ENCODE measurements at places on chromosomes 7 and 10. TPM values are rescaled to one million over a fixed set of nuclear protein-coding genes. Genes with fewer than 3 reads are reported as not detected.
A peak's percentile ranks its signal among the peaks of the same experiment; 100 is the strongest.

GRCh38 chr10:130040817-130041330 is 69.8 kb downstream of the C10orf143 start:
- DNase-seq, result no peak

DNA sequence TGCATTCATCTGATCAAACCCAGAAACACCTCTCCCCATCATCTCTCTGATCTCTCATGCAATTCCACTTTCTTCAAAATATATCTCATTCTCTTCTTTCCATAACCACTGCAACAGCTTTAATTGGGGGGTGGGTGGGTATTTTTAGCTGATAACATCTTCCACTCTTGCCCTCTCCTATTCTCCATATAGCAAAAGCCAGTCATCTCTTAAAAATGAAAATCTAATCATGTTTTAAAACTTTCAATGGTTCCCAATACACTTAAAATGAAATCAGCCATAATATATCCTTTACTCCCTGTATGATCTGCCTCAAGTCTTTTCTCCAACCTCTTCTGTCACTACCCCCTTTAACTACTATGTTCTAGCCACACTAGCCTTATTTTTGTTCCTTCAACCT is 1.5 kb downstream of the YME1L1 start:
- DNase-seq, result no peak

DNA sequence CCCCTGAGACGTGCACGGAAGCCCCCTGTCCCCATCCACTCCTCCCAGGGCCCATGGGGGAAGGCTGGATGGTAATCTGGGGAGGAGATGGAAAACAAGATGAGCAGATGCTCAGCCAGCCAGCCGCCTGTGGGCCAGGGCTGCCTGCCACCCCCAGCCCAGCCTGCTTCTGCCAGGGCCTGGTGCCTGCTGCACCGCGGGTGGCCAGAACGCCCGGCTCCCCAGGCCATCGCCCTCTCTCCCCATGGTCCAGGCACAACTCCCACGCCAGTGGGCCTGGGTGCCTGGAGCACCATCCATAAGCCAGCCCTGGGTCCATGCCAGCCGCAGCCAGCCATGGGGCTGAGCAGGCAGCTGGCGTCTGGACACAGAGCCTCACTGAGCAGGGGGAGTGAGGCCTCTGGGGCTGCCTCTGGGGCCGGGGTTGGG is 57.2 kb upstream of the ELN start:
- no peak for DNase-seq

GRCh38 chr7:158695726-158696452 is 8.7 kb downstream of the NCAPG2 start:
- peak; percentile 63 for DNase-seq

- no peak for DNase-seq
These were observed 21.6 kb downstream of the PDZD8 start for GRCh38 chr10:117353684-117354083.

- no peak for DNase-seq
These were observed 59.9 kb upstream of the RHEB start for GRCh38 chr7:151579644-151580043.

DNA sequence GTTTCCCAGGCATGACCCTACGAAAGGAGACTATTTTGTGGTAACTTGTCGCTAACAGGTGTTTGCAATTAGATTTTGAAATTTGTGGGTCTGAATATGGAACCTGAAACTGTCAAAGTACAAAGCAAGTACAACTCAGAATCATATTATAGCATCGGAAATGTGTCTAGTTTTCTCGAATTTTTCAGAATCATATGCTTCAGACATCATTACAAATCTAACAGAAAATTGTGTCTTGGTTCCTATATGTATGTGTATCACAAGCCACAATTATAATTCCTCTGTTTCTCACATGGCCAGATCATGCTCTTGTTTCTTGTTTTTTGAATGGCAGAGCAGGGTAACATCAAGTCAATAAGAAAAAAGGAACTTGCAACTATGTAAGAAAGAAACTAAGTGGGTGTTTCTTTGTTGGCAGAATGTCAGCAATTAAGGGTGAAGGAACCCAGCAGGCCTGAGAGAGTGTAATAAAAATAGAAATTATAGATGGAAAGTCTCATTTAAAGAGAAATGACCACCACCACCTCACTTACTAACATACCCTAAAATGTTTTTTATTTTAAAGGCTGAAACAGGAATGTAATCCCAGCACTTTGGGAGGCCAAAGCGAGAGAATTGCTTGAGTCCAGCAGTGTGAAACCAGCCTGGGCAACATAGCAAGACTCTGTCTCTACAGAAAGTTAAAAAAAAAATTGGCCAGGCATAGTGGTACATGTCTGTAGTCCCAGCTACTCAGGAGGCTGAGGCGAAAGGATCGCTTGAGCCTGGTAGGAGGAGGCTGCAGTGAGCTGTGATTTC is 51.3 kb downstream of the PRTFDC1 start:
- no peak for DNase-seq

The OR2A1 gene
- 0.76 TPM for polyA plus RNA-seq

The ADAMTS14 gene
- polyA plus RNA-seq, result not detected

The TACR2 gene
- polyA plus RNA-seq, result not detected
